ENCODE measurements at places on chromosomes 6 and 20. TPM values are rescaled to one million over a fixed set of nuclear protein-coding genes. Genes with fewer than 3 reads are reported as not detected.
A peak's percentile ranks its signal among the peaks of the same experiment; 100 is the strongest.

DNA sequence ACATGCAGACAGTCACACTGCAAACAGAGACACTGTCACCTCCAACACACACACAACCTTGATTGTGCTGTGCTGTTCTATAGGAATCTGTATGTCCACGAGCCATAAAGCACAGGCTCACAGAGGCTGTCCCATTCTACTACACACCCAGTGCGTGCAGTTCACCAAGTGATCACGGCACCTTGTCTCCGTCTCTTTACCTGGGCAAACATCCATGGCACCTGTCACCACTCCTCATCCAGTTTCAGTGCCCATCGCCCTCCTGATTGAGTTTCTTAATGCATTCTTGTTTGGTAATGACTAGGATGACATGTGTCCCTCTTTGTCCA is 65.8 kb upstream of the STMND1 start:
- DNase-seq, result no peak

The KCNK16 gene
- not detected for polyA plus RNA-seq

GRCh38 chr6:125867483-125867942 is 76.8 kb downstream of the NCOA7 start:
- DNase-seq, result no peak

DNA sequence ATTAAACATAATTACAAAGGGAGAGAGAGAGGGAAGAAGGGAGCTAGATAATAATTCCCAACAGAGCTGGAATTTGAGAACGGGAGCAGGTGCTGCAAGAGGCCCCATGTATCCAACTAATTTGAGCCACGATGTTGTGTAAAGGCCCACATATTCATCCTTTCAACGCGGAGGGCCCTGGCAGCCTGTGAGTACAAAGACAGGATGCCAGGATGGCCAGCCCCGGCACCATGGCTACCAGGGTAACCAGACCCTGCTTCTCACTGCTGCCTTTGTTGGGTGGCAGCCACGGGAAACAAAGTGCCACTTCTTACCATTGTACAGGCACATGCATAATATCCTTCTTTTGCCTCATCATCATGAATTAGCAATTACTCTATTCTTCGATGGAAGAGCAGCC is 492.0 kb upstream of the NRSN1 start:
- DNase-seq, result no peak

DNA sequence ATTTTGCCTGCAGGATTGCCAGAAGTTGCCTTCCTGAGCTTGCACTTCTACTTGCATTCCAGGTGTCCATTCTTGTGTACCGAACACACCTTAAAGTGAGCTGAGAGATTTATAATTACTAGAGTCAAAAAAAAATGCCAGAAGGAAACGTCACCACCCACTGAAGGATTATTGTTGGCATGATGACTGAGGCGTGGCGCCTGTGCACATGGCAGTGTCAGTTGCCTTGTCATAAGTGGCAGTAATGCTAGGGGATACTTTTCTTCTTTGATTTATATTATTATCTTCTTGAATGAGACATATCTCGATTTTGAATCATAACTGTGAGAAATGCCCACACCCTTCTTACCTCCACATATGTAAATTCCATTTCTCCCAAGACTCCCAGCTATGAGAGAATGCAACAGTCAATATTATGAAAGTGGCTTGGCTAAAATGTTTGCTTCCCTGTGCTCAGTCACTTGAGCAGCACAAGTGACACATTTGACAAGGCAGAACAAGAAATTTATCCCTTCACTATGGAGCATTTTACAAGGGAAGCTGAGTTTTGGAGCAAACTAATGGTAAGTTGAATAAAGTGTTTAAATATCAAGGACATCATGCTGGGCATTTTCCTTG is 149.5 kb upstream of the SASH1 start:
- DNase-seq, result no peak

The KIF25 gene
- polyA plus RNA-seq, result 0.48 TPM

The SCUBE3 gene
- polyA plus RNA-seq, result 1.1 TPM

The OR2H1 gene
- not detected for polyA plus RNA-seq

The ARHGAP18 gene
- 21.2 TPM for polyA plus RNA-seq

DNA sequence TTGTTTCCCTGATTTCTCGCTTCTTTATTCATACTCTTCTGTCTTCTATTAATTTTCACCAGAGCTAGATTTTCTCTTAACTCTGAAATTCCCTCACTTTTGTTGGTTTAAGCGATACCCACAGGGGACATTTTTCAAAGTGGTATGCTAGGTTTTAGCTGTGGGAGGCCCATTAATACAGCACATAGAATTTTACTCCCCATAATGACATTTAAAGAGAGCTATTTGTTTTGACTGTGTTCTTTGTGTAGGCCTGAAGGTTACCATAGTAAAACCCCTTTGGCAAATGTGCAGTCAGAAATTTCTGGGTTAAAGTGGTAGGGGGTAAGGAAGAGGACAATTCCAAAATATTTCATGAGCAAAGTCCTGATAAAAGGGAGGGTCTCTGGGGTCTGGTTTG is 721.1 kb upstream of the CITED2 start:
- DNase-seq, result no peak

The PKIB gene
- 1.0 TPM for polyA plus RNA-seq

GRCh38 chr20:37200926-37201826 is 21.8 kb upstream of the MROH8 start:
- DNase-seq, result no peak

DNA sequence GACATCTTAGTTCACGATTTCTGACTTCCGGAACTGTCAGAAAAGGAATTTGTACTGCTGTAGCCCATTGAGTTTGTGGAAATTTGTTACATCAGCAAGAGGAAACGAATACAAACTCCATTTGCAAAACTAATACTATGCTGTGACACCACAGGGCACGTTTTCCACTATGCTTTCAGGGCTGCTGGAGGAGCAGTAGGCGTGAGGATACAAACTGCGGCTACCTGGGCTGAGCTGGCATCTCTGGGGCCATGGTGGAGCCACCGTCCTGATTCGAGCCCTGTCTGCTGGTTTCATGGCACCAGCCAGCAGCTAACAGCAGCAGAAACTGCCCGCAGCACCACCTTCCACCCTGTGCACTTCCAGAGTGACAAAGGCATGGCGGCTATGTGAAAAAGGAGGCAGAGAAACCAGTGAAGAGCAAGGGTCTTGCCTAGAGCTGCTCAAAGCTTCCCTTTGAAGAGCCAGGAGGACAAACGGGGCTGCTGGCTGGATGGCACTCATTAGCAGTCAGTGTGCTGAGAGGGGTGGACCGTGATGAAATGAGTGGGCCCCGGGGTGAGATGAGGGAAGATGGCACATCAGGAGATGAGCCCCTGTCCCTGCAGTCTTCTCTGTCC is 58.9 kb upstream of the STX16 start:
- DNase-seq, result no peak

- peak; percentile 32 for DNase-seq
Measured at GRCh38 chr20:14259689-14260088, 77.7 kb downstream of the FLRT3 start.

GRCh38 chr6:386688-387266 is 4.8 kb upstream of the IRF4 start:
- DNase-seq, result no peak

The FAM83D gene
- 7.8 TPM for polyA plus RNA-seq

GRCh38 chr6:98039443-98039842 is 756.4 kb upstream of the MMS22L start:
- DNase-seq, result no peak

DNA sequence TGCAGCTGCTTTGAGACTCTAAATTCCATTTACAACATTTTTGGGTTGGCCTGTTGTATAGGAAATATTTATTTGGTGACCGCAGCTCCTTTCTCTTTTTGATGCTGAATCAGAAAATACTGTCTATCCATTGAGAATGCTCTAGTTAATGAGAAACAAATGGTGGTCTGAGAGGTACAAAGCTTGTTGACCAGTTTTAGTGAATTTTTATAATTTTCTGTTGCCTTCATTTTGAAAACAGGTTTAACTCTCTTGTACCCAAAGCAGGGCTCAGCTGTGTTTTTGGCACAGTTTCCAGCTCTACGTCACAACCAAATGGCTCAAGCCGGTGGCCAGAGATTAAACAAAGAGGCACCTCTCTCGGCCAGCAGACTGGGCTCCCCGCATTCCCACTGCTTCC is 113.2 kb downstream of the FNDC1 start:
- DNase-seq, result peak; percentile 57

GRCh38 chr20:54126806-54127655 is 46.8 kb downstream of the CYP24A1 start:
- no peak for DNase-seq

DNA sequence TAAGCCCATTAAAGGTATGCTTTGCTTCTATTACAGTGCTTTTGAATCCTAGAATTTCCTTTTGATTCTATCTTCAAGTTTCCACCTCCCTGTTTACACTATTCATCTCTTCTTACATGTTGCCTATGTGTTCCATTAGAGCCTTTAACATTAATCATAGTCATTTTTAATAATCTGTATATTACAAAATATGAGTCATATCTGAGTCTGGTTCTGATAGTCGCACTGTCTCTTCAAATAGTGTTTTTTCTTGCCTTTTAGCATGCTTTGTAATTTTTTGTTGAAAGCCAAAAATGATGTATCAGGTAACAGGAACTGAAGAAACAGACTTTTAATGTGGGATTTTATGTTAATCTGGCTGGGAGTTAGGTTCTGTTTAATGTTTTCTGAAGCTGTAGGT is 68.4 kb downstream of the DNAAF9 start:
- DNase-seq, result no peak

GRCh38 chr6:147161974-147162495 is 42.2 kb upstream of the STXBP5 start:
- DNase-seq, result peak; percentile 56

DNA sequence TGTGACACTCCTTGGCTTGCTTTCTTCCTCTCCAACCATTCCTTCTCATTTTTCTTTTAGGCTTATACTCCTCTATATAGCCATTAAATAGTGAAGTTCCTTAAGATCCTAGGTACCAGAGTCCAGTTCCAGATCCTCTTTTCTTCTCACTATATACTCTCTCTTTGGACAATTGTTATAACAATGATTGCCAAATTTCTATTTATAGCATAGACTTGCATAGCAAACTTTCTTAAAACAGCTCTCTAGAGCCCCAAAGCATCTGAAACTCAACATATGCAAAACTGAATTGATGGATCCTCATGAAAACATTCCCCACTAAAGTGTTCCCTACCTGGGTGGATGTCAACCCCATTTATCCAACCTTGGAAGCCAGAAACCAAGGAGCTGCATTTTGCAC is 13.4 kb downstream of the PHIP start:
- DNase-seq, result no peak

DNA sequence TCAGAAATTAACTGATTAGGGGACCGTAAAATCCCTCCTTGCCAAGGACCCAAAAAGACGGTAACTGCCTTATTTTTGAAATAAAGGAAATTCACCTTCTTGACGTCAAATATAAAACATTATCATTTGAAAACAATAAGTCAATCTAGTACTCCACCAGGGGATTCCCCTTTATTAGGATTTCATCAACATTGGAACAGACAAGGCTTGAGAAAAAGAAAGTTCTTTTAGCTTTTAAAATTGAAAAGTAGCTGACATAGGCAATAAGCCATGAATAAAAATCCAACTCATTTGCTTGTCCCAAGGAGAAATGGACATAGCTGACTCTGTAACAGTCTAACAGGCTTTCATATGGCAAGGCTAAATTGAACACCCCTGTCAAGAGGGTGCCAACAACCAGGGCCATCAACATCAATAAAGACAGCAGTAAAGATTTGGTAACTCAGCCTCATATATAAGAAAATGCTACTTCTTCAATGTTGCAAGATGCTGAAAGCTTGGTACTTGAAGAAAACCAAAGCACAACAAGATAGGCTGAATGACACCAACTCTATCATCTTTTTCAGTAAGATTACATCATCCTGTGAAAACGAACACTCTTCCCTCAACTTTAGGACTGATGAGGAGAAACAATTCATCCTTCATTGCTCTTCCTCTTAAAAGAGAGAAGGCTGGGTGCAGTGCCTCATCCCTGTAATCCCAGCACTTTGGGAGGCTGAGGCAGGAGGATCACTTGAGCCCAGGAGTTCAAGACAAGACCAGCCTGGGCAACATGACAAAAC is 121.0 kb upstream of the PRDM1 start:
- DNase-seq, result no peak

DNA sequence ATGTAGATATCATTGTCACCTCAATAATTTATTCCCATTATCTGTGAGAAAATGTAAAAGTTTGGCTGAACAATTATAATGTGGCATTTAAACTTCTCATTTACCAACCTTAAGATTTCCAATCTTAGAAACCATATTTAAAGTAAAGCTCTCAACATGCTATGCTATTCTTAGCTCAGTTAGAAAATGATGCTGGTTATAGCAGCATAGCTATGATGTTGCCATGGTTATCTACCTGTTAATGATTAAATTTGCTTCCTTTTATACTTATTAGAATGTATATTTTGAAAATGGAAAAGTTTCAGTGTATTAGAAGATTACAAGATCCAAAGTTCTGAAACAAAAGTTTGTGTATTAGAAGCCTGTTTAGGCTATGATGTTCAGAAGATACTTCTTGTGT is 110.1 kb downstream of the GPR63 start:
- DNase-seq, result no peak

DNA sequence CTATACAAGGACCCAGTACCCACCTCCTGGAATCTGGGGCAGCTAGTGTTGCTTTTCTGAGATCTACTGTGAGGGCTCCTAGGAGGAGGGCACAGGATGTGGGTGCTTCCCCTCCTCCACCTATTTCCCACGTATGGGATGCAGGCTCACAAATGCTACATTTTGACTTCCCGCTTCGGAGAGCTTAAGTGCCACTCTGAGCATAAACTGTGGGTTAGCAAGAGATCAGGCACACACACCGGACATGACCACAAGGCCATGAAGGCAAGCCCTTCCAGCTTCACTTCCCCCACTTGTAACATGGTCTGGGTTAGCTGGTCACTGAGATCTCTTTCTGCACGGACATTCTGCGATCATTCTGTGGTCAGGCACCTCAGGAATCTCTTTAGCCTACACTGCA is 15.7 kb upstream of the TGM3 start:
- DNase-seq, result no peak

DNA sequence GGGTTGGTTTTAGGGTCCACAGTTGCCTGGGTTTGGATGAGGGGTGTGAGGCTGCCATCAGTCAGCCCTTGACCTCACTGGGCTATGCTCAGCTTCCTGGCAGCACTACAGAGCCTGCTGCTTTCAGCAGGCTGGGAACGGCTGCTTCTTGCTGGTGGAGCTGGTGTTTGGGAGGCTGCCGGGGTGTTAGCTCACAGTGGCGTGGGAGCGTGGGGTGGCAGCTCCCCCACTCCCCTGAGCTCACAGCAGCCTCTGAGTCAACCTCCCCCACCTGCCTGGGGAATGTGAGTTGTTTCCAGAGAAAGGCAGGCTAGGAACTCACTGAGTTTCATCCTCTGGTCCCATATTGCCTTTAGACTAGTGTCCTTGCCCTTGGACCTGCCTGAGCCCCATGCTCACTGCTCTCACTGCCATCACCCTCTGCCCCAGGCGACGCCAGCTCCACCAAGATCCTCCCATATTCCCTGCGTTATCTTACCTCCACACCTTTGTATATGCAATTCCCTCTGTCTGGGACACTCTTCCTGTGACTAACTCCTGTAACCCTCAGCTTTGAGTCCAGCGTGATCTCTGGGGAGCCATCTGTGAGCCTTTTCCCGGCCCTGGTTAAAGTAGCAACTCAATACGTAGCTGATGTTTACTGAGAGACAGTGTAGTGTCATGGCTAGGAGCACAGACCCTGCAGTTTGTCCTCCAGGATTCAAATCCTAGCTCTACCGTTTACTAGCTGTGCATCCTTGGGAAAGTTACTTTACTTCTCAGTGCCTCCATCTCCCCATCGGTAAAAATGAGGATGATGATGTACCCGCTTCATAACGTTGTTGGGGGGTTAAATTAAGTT is 34.8 kb downstream of the PPP1R16B start:
- no peak for DNase-seq

The RHAG gene
- polyA plus RNA-seq, result 0.55 TPM

- peak; percentile 81 for DNase-seq
Measured at GRCh38 chr20:50285376-50286173, 94.9 kb downstream of the CEBPB start.

The C6orf52 gene
- polyA plus RNA-seq, result 0.92 TPM
